ENCODE measurements at places on chromosomes 2 and 18. TPM values are rescaled to one million over a fixed set of nuclear protein-coding genes. Genes with fewer than 3 reads are reported as not detected.

GRCh38 chr2:57602733-57603132 is 443.9 kb upstream of the VRK2 start:
- no peak overlapping the region for H3K4me3 ChIP-seq
- no peaks in the 10 kb centered on the region for H3K27me3 ChIP-seq
- no peak for DNase-seq
- no peaks in the 10 kb centered on the region for H3K36me3 ChIP-seq
- H3K27ac ChIP-seq, result no peak overlapping the region

- peaks cover 20% of the 10 kb centered on the region for H3K4me1 ChIP-seq
- H3K4me3 ChIP-seq, result peak overlapping the region; percentile 67
- peak; percentile 86 for DNase-seq
- peak overlapping the region; percentile 93 for H3K27ac ChIP-seq
- H3K27me3 ChIP-seq, result no peaks in the 10 kb centered on the region
- H3K36me3 ChIP-seq, result no peaks in the 10 kb centered on the region
These were observed 36.1 kb upstream of the MRPL33 start for GRCh38 chr2:27735263-27735904.

- H3K4me1 ChIP-seq, result no peaks in the 10 kb centered on the region
- H3K27ac ChIP-seq, result no peak overlapping the region
- no peaks in the 10 kb centered on the region for H3K36me3 ChIP-seq
- peaks cover 6% of the 10 kb centered on the region for H3K27me3 ChIP-seq
These were observed 246.6 kb upstream of the NCKAP5 start for GRCh38 chr2:133814890-133815289.

The GRHL1 gene
- 0.27 TPM for total RNA-seq

- H3K36me3 ChIP-seq, result no peaks in the 10 kb centered on the region
- H3K4me1 ChIP-seq, result no peaks in the 10 kb centered on the region
- H3K27ac ChIP-seq, result no peak overlapping the region
- no peaks in the 10 kb centered on the region for H3K27me3 ChIP-seq
These were observed 678.6 kb upstream of the CDH2 start for GRCh38 chr18:28855524-28855923.

DNA sequence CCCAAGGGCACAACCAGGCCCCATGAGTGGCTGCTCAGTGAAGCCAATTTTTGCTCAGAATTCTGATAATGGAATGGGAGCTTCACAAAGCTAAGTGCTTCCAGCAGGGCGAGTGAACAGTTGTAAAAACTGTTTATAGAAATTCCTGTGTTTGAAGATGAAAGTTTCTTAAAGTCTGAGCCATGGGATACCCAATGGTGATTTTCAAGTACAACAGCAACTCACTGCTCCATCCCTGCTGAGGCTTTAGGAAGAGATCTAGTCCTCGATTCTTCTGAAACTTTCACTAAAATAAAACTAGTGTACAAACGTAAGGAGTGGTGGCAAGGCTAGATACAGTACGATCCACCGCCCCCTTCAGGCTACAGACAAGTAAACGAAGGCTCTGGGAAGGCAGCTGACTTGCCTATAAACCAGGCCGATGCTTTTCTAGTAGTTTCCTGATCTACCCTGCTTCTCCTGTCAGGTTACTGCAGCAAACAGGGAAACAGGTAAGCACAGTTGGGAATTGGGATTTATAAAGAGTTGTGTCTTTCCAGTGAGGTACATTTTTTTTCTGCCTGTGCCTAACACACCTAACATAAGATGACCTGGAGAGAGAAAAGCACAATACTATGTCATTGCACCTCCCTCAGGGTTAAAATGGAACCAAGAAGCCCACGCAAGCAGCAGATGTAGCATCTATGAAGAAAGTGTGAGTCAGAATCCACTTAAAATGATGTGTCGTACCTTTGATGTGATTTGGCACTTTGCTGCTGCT is 108.7 kb downstream of the UXS1 start:
- peak overlapping the region; percentile 87 for H3K27ac ChIP-seq
- H3K27me3 ChIP-seq, result no peaks in the 10 kb centered on the region
- H3K36me3 ChIP-seq, result peaks cover 6% of the 10 kb centered on the region
- peak overlapping the region; percentile 54 for H3K4me3 ChIP-seq

The GALNT13 gene
- total RNA-seq, result not detected

The SGO2 gene
- total RNA-seq, result 49.9 TPM

DNA sequence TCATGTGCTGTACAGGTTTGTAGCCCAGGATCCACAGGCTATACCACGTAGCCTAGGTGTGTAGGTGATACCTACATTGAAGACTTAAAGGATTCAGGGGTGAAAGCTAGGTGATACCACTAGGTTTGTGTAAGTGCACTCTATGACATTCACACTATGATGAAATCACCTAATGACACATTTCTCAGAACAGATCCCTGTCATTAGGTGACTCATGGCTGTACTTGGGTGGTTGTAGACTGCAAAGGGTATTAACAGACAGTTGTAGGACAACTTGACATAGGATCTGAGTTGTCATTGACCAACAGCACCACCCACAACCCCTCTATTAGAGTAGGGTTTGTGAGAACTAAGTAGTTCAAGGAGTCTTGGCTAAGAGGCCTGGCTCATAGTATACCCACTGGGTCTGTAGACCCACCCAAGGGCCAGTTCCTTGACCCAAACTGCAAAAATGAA is 27.7 kb upstream of the SMCHD1 start:
- peaks cover 33% of the 10 kb centered on the region for H3K4me1 ChIP-seq
- peak overlapping the region; percentile 63 for H3K27ac ChIP-seq
- no peak overlapping the region for H3K4me3 ChIP-seq
- peak; percentile 51 for DNase-seq
- no peaks in the 10 kb centered on the region for H3K27me3 ChIP-seq

The FEV gene
- total RNA-seq, result not detected

GRCh38 chr2:239400596-239401066 is at the start of gene HDAC4:
HDAC4 (minus strand) TSS chr2:239401020; CDS start chr2:239352699, 48,321 bp downstream.
- peaks cover 41% of the 10 kb centered on the region for H3K4me1 ChIP-seq
- peaks cover 7% of the 10 kb centered on the region for H3K36me3 ChIP-seq
- DNase-seq, result no peak
- H3K27ac ChIP-seq, result peak within 1 kb of the TSS; percentile 97
- peaks cover 2% of the 10 kb centered on the region for H3K27me3 ChIP-seq
- peak within 1 kb of the TSS; percentile 88 for H3K4me3 ChIP-seq

GRCh38 chr2:59665021-59665420 is 888.4 kb downstream of the BCL11A start:
- H3K4me1 ChIP-seq, result no peaks in the 10 kb centered on the region
- no peaks in the 10 kb centered on the region for H3K27me3 ChIP-seq
- H3K4me3 ChIP-seq, result no peak overlapping the region
- H3K36me3 ChIP-seq, result no peaks in the 10 kb centered on the region
- no peak overlapping the region for H3K27ac ChIP-seq

DNA sequence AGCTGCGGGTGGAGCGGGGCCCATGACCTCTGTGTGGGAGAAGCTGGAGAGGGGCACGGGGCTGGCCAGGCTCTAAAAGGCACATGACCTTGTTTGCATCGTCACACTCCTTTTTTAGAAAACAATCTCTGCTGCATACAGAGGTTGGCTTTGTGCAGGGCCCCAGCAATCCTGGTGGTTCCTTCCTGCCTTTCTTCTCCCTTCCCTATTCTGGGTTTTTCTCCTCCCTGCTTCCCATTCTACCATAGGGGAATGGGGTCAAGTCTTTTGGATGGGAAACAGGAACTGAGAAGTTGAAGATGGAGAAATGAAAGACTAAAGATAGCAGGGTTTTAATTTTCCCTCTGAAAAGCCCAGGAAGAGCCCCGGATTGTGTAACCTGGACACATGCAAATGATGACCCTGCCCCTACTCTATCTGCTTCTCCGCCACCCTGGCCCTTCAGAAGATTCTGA is 53.9 kb downstream of the ASAP2 start:
- no peaks in the 10 kb centered on the region for H3K36me3 ChIP-seq
- H3K27me3 ChIP-seq, result peaks cover 3% of the 10 kb centered on the region
- no peak overlapping the region for H3K27ac ChIP-seq
- H3K4me1 ChIP-seq, result no peaks in the 10 kb centered on the region
- DNase-seq, result no peak

The DUSP11 gene
- 33.5 TPM for total RNA-seq

The CAB39 gene
- 122 TPM for total RNA-seq

DNA sequence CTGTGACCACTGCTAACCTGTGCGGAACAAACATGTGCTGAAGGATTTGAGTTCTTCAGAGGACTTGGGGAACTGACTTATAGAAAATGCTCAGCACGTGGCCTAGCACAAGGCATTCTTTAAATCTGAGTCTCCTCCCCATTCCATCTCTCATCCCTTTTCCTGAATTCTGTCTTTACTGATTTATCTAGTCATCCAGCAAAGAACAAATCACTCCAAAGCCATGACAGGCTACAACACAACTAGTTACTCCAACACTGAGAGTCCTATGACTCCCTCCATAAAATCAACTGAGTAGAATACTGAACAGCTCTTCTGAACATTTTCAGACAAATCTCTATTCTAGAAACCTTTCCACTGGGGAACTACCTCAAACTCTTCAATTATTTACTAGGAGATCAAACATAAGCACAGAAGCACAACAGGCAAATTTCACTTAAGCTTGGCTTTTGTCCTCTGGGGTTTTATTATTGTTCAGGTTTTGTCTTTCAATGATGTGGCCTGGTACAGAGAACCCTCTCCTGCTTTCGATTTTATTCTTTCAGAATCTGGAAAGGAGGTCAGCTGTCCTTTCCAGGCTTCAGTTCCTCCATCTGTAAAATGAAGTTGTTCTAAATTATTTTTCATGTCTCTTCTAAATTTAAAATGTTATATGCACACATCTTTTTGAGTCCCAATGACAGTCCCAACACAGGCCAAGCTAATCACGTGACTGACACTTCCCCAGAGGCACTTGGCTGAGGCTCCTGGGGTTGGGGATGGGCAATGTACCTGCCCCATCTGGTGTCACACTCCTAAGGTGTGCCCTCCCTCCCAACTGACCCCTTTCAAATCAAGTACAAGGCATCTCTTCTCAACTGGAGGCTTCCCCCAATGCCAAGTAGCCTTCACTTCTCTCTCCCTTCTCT is 31.8 kb downstream of the RNU4ATAC start:
- H3K36me3 ChIP-seq, result peaks cover 15% of the 10 kb centered on the region
- no peak overlapping the region for H3K27ac ChIP-seq
- no peak overlapping the region for H3K4me3 ChIP-seq
- no peak for DNase-seq

GRCh38 chr2:120312860-120313694 is 32.9 kb upstream of the INHBB start:
- H3K27ac ChIP-seq, result peak overlapping the region; percentile 29
- peak overlapping the region; percentile 53 for H3K4me3 ChIP-seq
- no peaks in the 10 kb centered on the region for H3K36me3 ChIP-seq

- H3K27me3 ChIP-seq, result peaks cover 2% of the 10 kb centered on the region
- peaks cover 9% of the 10 kb centered on the region for H3K4me1 ChIP-seq
- DNase-seq, result no peak
- no peaks in the 10 kb centered on the region for H3K36me3 ChIP-seq
- H3K27ac ChIP-seq, result no peak overlapping the region
These were observed 17.7 kb upstream of the IGFBP2 start for GRCh38 chr2:216615298-216616082.

- no peak overlapping the region for H3K27ac ChIP-seq
- H3K27me3 ChIP-seq, result no peaks in the 10 kb centered on the region
- H3K36me3 ChIP-seq, result no peaks in the 10 kb centered on the region
- no peaks in the 10 kb centered on the region for H3K4me1 ChIP-seq
- no peak overlapping the region for H3K4me3 ChIP-seq
- DNase-seq, result no peak
These were observed 110.4 kb downstream of the PARD3B start for GRCh38 chr2:204655626-204656025.

The ANKRD29 gene
- 0.21 TPM for total RNA-seq

The XIRP2 gene
- not detected for total RNA-seq

DNA sequence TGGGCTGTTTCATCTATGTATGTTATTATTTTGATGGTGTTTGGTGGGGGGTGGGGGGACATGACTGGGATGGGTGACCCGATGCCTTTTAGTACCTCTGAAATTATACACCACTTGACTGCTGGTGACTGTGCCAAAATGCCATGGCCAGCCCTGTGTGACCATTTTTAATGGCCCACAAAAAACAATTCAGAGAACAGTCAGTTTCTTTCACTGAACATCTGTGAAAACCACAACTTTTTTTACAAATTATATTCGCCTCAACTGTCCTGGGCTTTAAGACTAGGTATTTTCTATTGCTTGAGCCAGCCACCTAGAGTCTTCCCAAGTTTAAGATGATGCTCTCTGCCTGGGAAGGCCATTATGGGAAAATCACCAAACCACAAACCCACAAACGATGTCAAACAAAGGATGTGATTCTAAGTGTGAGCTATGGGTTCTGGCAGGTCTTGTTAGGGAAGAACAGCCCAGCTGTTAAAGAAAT is 33.9 kb downstream of the FN1 start:
- peaks cover 2% of the 10 kb centered on the region for H3K27me3 ChIP-seq
- H3K27ac ChIP-seq, result no peak overlapping the region
- DNase-seq, result no peak
- H3K4me1 ChIP-seq, result no peaks in the 10 kb centered on the region
- H3K4me3 ChIP-seq, result no peak overlapping the region
- H3K36me3 ChIP-seq, result no peaks in the 10 kb centered on the region

DNA sequence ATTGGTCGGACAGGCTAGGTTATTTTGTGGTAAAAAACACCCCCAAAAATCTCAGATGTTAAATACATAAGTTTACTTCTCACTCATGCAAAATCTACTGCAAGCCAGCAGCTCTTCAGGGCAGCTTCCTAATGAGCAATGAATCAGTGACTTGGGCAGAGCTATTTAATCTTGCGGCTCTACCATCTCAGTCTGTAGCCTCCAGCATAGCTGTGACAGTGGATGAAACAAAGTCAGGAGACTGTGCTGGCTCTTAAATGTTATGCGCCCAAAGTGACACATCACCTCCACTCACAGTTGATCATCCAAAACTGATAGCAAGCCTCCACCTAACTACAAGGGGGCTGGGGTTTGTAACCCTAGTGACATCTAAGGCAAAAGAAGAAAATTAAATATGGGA is 571.9 kb downstream of the METTL4 start:
- H3K27me3 ChIP-seq, result peaks cover 11% of the 10 kb centered on the region
- no peak overlapping the region for H3K4me3 ChIP-seq
- H3K36me3 ChIP-seq, result no peaks in the 10 kb centered on the region
- no peak for DNase-seq

The STAT4 gene
- total RNA-seq, result 48.8 TPM

DNA sequence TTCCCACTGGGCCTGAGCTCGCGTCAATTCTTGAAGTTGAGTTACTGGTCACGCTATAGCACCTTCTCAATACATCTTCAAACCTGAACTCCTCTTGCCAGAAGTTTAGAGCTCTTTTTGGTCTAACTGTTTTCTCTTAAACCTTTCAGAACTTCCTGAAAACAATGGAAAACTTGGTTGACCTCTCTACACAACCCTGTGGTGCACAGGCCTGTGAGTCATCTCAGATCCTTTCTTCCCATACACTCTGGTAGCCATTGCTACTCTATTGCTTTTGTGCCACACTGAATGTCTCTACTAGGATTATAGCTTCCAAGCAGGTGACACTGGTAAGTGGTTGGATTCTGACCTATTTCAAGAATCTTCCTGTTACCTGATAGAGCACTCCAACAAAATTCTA is 321.5 kb upstream of the FSIP2 start:
- no peaks in the 10 kb centered on the region for H3K4me1 ChIP-seq
- no peaks in the 10 kb centered on the region for H3K36me3 ChIP-seq
- no peak for DNase-seq
- H3K27me3 ChIP-seq, result no peaks in the 10 kb centered on the region

DNA sequence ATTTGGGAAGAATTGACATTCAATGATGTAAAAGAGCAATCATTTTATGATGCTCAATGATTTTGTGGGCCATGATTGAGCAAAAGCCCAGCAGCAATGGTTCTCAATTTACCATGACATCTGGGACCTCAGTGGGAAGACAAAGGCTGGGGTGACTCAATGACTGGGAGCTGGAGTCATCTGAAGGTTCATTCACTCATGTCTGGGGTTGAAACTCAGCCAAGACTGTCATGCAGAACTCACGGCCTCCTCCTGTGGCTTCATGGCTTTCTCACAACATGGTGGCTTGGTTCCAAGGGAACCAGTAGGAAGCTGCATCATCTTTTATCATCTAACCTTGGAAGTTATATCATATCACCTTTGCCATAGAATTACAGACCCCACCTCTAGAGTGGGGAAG is 45.1 kb upstream of the CD226 start:
- no peak for DNase-seq
- H3K4me3 ChIP-seq, result no peak overlapping the region
- peaks cover 11% of the 10 kb centered on the region for H3K4me1 ChIP-seq
- H3K36me3 ChIP-seq, result peaks cover 67% of the 10 kb centered on the region
- no peaks in the 10 kb centered on the region for H3K27me3 ChIP-seq
